Stimulated activated naive CD4-positive, alpha-beta T cell treated with Interleukin-2 at 50 U/mL for 16 hours (primary cell): ENCODE measurements at places on chromosomes 4 and X.

- no peak for DNase-seq
These were observed 36.4 kb downstream of the ARSJ start for GRCh38 chr4:113943085-113943484.

GRCh38 chr4:87718217-87718835 is 68.2 kb downstream of the DMP1 start:
- DNase-seq, result no peak

- no peak for DNase-seq
These were observed 72.7 kb downstream of the FRMPD4 start for GRCh38 chrX:12210971-12211370.

- no peak for DNase-seq
These were observed 3.9 kb downstream of the PLP1 start for GRCh38 chrX:103780336-103781061.

GRCh38 chr4:30726090-30726675 is 6.0 kb downstream of the PCDH7 start:
- no peak for DNase-seq

DNA sequence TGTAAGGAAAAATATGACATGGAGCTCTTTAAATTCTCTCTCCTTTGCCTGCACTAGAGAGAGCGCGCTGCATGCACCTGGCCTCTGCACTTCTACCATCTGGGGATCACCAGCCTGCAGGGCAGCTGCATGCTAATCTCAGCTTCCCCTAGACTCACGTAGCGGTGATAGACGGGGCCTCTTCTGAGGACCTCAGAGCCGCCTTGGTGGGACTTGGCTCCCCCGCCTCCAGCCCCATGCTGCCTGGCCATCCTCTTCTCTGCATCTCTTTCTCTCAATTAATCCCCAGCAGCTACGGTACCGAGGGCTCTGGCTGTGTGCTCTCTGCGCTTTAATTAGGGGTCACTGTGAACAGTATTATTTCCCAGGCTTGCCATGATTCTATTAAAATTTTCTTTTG is 52.8 kb upstream of the PSAPL1 start:
- no peak for DNase-seq

GRCh38 chr4:16056681-16057385 is 27.0 kb downstream of the PROM1 start:
- no peak for DNase-seq
